ENCODE measurements at places on chromosomes 7 and 10. TPM values are rescaled to one million over a fixed set of nuclear protein-coding genes. Genes with fewer than 3 reads are reported as not detected.

The SPOCK2 gene
- 3.9 TPM for total RNA-seq

The FGL2 gene
- total RNA-seq, result 23.3 TPM

The GRID2IP gene
- total RNA-seq, result 0.33 TPM

The DKK1 gene
- total RNA-seq, result 142 TPM

The ING3 gene
- 19.0 TPM for total RNA-seq

The STEAP1 gene
- 24.5 TPM for total RNA-seq

GRCh38 chr7:122515404-122515803 lies 183.5 kb downstream of the RNF133 start:
- DNase-seq, result no peak

DNA sequence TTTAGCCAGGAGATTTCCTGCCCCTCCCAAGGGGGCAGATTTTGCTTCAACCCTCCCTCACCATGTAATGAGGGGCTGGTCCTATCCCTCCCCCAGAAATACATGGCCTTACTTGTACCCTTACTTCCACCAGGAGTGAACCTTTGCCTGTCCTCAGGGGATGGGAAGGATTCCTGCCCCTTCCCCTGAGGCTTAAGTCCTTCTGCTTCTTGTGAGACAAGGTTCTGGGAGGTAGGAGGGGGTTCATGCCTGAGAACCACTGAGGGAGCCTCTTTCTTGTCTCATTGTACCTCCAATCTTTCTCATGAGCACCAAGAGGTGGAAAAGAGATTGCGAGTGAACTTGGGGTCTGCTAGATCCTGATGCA lies 19.5 kb upstream of the MUC3A start:
- DNase-seq, result no peak

GRCh38 chr7:102061981-102062390 lies 224.7 kb upstream of the SH2B2 start:
- DNase-seq, result peak; percentile 41

- peak; percentile 41 for DNase-seq
Observed at GRCh38 chr7:128830231-128831177, at the start of gene FLNC. Gene FLNC, plus strand, starts transcription at chr7:128830406. Its CDS starts 232 bp downstream, at chr7:128830638.

DNA sequence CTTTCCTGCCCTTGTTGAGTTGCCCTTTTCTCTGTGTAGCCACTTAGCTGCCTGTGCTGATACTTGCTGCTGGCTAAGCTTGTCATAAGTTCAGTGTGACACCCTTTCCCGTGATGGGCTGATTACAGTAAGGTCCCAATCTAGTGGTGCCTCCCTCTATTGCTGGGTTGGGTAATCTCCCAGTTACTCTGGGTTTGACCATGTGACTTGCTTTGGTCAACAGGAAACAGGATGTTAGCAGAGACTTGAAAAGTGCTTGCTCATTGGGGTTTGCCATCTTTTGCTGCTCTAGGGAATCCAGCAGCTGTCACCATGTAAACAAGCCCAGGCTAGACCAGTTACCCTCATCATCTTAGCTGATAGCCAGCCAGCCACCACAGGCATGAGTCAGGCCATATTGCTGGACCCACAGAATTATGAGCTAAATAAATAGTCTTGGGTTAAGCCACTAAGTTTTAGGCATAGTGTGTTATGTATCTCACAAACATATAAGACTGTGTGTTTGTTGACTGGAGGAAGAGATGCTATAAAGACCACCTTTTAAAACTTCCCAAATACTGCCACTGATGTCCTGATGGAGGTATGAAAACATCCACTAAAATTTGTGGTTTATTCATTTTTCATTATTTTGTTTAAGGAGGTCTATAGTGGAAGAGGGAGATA lies 4.0 kb upstream of the LEP start:
- DNase-seq, result no peak

- no peak for DNase-seq
Observed at GRCh38 chr7:106653488-106653887, 7.5 kb downstream of the CCDC71L start.

GRCh38 chr7:15007507-15007906 lies 105.0 kb upstream of the DGKB start:
- no peak for DNase-seq

DNA sequence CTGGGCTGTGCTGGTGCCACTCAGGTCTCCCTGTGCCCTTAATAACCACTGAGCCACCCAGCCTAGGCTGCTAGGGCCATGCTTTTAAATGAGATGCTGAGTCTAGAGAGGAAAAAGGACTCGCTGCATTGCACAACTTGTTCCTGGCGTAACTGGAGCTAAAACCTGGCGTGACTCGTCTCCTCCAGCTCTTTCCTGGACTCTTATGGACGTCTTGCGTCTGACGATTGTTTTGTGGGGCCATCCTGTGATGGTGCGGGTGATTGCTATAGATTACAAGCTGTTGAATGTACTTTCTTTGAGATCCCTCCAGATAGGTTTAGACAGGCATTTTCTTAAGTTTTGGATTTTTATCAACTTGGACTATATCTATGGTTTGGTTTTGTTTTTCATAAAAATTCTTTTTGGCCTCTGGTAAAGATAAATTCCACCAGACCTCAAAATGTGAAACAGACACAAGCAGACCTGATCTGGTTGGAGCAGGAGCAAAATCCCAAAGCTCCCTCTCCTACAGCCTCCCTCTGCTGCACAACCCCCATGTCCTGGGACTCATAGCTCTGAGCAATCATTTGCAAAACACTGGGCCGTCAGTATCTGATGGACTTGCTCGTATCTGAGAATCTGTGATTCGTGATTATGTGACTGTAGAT lies 230.3 kb downstream of the ARHGAP12 start:
- no peak for DNase-seq

DNA sequence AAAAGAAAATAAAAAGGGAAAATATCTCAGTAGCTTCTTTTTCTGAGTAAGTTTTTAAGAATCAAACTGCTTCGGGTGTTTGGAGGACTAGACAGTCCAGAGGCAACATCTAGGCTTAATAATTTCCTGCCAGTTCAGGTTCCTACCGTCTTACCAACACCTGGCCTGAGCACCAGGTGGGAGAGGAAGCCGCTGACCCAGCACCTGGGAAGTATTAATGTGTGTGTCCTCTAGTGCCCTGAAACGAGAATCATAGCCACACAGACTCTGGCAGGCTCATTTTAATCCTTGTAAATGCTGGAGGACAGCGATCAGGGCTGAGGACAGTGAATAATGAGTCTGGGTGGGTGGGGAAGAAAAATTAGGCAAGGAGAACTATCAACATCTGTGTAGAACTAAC lies 137.4 kb downstream of the ZNF438 start:
- no peak for DNase-seq
